ENCODE measurements at places on chromosomes 16 and 17.

- DNase-seq: no peak
These were observed 109.1 kb downstream of the C17orf67 start for GRCh38 chr17:56724664-56725063.

- no peak for DNase-seq
These were observed 98.7 kb upstream of the SDK2 start for GRCh38 chr17:73742948-73743381.

DNA sequence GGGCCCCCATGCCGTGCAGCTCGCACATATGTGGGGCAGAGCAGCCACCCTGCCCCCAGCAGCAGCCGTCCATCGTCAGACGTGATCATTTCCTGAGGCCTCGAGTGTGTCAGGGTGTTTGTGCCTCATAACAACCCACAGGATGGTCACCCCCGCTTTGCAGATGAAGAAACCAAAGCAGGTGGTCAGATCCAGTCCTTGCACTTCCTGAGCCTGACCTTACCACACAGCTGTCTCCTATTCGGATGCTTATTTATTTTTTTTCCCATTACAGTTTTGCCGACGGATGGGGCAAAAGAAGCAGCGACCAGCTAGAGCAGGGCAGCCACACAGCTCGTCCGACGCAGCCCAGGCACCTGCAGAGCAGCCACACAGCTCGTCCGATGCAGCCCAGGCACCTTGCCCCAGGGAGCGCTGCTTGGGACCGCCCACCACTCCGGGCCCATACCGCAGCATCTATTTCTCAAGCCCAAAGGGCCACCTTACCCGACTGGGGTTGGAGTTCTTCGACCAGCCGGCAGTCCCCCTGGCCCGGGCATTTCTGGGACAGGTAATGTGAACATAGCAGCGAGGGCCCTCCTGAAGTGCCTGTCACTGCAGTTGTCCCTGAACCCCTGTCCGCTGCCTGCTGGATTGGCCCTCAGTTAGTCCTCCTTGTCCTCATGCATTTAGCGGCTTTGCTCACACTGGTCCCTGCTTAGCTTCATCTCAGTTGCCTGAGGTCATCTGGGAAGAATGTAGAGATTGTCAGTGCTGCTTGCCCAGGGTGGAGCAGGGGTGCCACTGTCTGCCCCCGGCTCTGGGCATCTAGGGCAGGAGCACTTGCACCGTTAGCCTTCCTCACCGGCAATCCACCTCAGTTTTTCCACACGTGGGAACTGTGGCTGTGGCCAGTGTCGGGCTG lies 1.4 kb downstream of the MPG start:
- no peak for DNase-seq

GRCh38 chr16:59295993-59296736 lies 562.0 kb upstream of the GOT2 start:
- no peak for DNase-seq

DNA sequence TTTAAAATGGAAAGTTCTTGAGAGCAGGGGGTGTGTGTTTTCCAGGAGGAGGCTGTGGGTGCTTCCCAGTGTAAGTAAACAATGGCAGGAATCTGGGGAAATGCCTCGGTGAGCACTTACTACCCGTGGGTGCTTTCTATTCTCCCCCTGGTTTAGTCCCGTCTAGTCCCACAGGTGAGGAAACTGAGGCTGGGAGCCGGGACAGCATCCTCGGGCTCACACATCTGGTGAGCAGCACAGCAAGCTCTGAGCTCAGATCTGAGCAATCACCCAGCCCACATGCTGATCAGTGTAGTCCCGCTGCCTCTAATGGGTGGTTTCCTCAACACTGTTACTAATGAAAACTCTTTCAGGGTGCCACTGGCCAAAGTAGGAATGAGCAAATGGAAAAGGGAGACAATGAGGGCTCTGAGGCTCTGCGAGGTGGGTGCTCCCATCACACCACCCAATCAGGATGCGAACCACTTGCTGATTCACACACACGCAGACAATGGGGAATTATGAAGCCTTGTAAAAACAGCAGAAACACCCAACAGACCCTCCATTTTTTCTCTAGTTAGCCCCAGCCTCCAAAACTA lies 202.6 kb downstream of the PARN start:
- DNase-seq: no peak

DNA sequence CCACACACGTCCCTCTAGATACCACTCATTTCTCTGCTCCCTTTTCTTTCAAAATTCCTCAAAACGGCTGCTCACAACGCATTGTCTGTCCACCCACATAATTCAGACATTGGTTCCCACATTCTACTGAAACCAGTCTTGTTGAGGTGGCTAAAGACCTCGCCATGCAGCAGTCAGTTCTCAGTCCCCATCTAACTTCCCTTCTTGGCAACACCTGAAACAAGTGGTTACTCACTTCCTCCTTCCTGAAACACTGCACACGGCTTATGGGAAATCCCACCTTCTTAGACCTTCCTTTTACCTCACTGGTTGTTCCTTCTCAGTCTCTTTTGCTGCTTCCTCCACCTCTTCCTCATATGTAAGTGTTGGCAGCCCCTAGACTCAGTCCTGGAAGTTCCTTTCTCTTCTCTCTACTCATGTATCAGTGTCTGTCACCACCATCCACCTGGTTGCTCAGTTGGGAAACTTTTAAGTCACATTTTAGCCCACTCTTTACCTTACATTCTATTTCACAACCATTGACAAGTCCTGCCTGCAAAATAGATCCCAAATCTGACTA lies 277.1 kb downstream of the CEP112 start:
- DNase-seq: no peak

Data from NCI-H1105 (cell line).